ENCODE measurements at places on chromosomes 7 and 10. TPM values are rescaled to one million over a fixed set of nuclear protein-coding genes. Genes with fewer than 3 reads are reported as not detected.

WEE2 gene
- total RNA-seq: not detected

PRPS1L1 gene
- not detected for total RNA-seq

MYL10 gene
- 6.3 TPM for total RNA-seq

SPDYE5 gene
- total RNA-seq: not detected

IGFBP1 gene
- 0.49 TPM for total RNA-seq

GJD4 gene
- total RNA-seq: not detected

CLCN1 gene
- 1.5 TPM for total RNA-seq

IL6 gene
- total RNA-seq: not detected

DNA sequence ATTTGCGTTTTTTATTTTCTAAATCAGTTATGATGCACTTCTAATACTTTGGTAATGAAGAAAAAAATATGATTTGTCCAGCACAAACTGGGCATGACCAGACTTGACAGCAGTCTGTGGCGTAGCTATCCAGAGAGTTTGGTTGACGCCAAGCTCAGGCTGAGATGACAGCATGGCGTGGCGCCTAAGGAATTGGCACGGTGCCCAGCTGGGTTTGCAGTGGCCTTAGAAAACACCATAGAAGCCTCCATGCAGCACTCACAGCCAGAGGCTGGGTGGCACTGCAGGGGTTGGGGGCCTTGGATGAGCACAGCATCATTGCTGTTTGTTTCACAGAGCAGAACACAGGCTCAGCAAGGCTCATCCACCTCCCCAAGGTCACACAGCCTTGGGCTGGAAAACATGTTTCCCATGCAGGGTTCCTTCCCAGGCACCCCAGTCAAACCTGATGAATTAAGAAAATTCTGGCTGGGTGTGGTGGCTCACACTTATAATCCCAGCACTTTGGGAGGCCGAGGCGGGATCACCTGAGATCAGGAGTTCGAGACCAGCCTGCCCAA, 88.9 kb downstream of the GTF2IRD1 start:
- peak; percentile 23 for DNase-seq
- H3K36me3 ChIP-seq: peaks cover 63% of the 10 kb centered on the region
- H3K27me3 ChIP-seq: no peaks in the 10 kb centered on the region
- H3K4me3 ChIP-seq: no peak overlapping the region
- peak overlapping the region; percentile 70 for H3K27ac ChIP-seq

DNA sequence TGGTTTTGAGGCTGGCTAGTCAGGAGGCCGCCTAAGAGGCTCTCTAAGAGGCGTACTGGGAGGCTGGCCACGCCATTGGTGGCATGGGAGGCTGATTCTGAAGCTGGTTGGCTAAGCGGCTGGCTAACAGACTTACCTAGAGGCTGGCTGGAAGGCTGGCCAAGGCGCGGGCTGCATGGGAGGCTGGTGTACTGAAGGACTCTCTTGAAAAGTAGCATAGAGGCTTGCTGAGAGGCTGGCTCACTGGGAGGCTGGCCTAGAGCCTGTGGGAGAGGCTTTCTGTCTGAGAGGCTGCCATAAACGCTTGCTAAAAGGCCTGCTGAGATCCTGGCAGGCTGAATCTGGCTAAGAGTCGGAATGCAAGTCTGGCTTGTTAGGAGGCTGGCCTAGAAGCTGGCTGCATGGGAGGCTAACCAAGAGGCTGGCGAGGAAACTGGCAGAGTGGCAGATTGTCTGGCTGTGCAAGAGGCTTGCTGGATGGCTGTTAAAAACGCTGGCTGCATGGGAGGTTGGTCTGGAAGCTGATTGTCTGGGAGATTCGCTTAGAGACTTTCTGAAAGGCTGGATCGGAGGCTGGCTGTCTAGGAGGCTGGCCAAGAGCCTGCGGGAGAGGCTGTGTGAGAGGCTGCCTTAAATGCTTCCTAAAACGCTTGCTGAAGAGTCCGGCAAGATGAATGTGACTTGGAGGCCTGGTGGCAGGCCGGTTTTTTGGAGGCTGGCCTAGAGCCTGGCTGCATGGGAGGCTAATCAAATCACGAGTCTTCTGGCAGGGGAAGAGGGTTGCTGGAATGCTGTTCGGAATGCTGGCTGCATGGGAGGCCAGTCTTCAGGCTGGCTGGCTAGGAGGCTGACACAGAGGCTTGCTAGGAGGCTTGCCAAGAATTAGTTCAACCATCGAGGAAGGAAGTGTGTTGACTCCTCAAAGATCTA, 134.2 kb downstream of the OR13A1 start:
- H3K4me3 ChIP-seq: no peak overlapping the region
- no peak overlapping the region for H3K27ac ChIP-seq
- no peaks in the 10 kb centered on the region for H3K27me3 ChIP-seq
- no peaks in the 10 kb centered on the region for H3K36me3 ChIP-seq

GRCh38 chr10:10403762-10404161, 613.9 kb upstream of the CELF2 start:
- DNase-seq: no peak
- H3K36me3 ChIP-seq: no peaks in the 10 kb centered on the region
- no peak overlapping the region for H3K4me3 ChIP-seq
- H3K4me1 ChIP-seq: no peaks in the 10 kb centered on the region
- H3K27me3 ChIP-seq: no peaks in the 10 kb centered on the region

DNA sequence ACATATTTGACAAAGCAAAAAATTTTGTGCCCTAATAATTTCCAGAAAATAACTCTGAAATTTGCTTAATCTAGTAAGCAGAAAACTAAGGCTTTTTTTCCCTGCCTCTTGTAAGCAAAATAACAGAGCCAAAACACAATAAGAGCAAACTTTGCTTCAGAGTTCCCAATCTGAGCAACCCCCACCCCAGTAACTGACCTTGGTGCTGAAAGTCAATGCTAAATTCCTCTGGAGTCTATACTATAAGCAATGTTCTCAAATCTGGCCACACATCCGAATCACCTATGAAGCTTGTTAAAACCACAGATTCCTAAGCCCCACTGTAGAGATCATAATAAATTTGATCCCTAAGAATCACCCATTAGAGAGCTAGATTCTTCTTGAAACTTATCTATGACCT, 150.5 kb downstream of the ELAPOR2 start:
- H3K27ac ChIP-seq: no peak overlapping the region
- DNase-seq: no peak
- no peaks in the 10 kb centered on the region for H3K4me1 ChIP-seq
- no peak overlapping the region for H3K4me3 ChIP-seq

DNA sequence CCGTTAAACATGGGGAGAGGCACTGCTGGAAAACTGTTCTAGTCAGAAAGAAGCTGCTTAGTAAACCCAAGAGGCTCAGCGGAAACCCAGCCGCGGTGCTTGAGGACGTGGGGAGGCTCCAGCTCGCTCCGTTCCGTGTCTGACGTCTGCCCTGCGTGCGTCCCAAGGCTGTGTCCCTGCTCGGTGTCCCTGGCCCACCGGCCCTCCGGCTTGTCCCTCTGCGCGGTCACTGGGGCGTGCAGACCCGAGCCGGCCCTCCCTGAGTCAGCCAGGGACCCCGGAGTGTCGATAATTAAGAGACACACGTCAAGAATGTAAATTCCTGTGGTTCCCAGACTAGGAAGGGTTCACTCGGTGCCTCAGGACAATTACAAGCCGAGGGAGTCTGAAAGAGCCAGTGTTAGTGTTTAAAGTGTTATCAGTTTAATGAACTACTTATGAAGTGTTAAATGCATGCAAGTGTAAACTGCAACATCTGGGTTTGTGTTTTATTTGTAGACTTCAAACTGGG, 98.9 kb downstream of the WDR11 start:
- H3K36me3 ChIP-seq: no peaks in the 10 kb centered on the region
- no peak overlapping the region for H3K4me3 ChIP-seq
- H3K27me3 ChIP-seq: peaks cover 37% of the 10 kb centered on the region
- no peak overlapping the region for H3K27ac ChIP-seq
- DNase-seq: no peak

GRCh38 chr10:49568235-49568634, 29.3 kb upstream of the ERCC6 start:
- no peaks in the 10 kb centered on the region for H3K36me3 ChIP-seq
- no peaks in the 10 kb centered on the region for H3K27me3 ChIP-seq
- no peak overlapping the region for H3K4me3 ChIP-seq
- no peak for DNase-seq

GRCh38 chr10:130751106-130751840, 560.2 kb downstream of the TCERG1L start:
- H3K4me3 ChIP-seq: no peak overlapping the region
- no peaks in the 10 kb centered on the region for H3K27me3 ChIP-seq
- H3K27ac ChIP-seq: no peak overlapping the region

- no peaks in the 10 kb centered on the region for H3K27me3 ChIP-seq
- no peaks in the 10 kb centered on the region for H3K36me3 ChIP-seq
- H3K27ac ChIP-seq: no peak overlapping the region
- DNase-seq: no peak
- H3K4me1 ChIP-seq: peaks cover 8% of the 10 kb centered on the region
Measured at GRCh38 chr10:23467548-23467947, 28.7 kb downstream of the OTUD1 start.

GRCh38 chr10:98033515-98033914, 3.1 kb upstream of the CRTAC1 start:
- H3K27ac ChIP-seq: no peak overlapping the region
- no peak for DNase-seq
- no peaks in the 10 kb centered on the region for H3K36me3 ChIP-seq
- peaks cover 9% of the 10 kb centered on the region for H3K4me1 ChIP-seq
- H3K4me3 ChIP-seq: no peak overlapping the region
- peaks cover 49% of the 10 kb centered on the region for H3K27me3 ChIP-seq

- no peak for DNase-seq
- no peak overlapping the region for H3K4me3 ChIP-seq
- no peak overlapping the region for H3K27ac ChIP-seq
- no peaks in the 10 kb centered on the region for H3K27me3 ChIP-seq
Measured at GRCh38 chr10:117964536-117964935, 82.2 kb downstream of the RAB11FIP2 start.

- DNase-seq: no peak
- H3K4me1 ChIP-seq: no peaks in the 10 kb centered on the region
- H3K36me3 ChIP-seq: no peaks in the 10 kb centered on the region
Measured at GRCh38 chr7:16531707-16532106, 5.1 kb downstream of the LRRC72 start.

DNA sequence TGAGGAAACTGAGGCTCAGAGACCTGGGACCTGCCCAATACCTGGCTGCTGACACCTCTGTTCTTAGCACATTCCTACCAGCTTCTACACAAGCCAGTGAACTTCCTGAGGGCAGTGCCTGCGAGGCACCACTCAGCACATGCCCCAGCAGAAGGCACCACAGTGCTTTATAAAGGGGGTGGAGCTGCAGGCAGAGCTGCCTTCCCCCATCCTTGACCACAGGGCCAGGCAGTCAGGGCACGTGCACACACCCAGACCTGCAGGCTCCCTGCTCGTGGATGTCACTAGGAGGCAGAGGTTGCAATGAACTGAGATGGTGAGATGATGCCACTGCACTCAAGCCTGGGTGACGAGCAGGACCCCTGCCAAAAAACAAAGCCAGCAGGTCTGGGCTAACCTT, 39.2 kb upstream of the TUBB8 start:
- no peak overlapping the region for H3K27ac ChIP-seq
- DNase-seq: no peak
- H3K4me3 ChIP-seq: no peak overlapping the region

DNA sequence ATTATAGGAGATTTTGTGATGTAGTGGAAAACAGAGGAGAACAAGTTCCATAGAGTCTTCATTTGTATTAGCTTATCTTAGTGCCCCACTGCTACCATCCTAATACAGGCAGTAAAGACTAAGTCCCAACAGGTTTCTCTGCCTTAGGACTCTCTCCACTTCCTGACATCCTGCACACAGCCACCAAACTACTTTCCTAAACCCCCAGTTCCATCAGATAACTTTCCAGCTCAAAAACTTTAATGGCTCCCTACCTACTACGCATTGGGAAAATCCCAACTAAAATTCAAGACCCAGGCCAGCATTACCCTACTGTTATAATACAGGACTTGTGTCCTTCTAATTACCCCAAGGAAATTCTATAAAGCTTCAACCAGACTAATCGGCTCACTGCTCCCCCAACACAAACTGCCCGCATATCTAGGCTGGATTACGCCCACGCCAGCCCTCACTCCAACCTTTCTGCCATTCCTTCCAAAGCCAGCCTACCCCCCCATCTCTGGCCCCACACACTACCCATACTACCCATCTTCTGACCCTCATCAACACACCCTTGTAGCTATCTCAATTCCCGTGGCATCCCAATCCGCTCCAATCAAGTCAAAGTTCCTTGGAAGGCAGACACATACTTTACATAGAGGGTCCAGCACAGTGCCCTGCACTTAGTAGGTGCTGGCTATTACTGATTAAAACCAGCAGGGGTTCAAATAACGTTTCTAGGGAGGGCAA, 1.4 kb downstream of the IDE start:
- peaks cover 31% of the 10 kb centered on the region for H3K4me1 ChIP-seq
- H3K36me3 ChIP-seq: no peaks in the 10 kb centered on the region
- peak overlapping the region; percentile 95 for H3K4me3 ChIP-seq
- no peak for DNase-seq

DNA sequence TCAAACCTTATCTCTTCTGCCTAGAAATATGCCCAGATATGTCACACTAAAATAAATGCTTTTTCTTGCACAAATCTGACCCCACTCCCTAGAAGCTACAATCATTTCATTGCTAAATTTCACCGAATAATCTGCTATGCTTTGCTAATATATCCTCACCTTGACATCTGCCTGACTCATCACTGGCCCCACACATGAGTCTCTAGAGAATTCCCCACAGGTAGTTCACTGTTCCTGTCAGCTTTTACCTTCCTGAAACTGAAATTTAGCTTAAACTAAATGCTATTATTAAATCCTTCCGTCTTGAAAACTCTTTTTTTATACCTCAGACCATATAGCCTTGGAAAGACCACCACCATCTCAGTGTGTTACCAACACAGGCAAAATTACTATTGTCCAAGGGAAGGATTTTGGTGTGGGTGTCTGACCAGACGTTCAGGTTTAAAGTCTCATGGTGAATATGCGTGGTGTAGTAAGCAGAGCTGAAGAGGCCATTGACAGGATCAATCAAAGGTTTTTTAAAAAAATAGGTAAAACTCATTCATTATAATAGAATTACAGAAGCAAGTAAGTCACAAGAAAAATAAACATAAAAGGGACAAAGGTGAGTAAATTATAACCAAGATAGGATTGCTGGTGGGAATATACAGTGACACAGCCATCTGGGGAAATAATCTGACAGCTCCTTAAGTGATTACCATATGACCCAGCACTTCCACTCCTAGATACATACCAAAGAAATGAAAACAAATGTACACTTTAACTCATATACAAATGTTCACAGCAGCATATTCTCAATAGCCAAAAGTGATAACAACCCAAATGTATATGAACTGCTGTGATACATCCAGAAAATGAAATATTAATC, 173.5 kb downstream of the KMT2E start:
- H3K27ac ChIP-seq: no peak overlapping the region
- no peaks in the 10 kb centered on the region for H3K27me3 ChIP-seq
- no peak for DNase-seq
- peaks cover 6% of the 10 kb centered on the region for H3K4me1 ChIP-seq

GRCh38 chr10:70682920-70683600, 10.8 kb downstream of the ADAMTS14 start:
- no peak overlapping the region for H3K4me3 ChIP-seq
- no peak for DNase-seq
